ENCODE measurements at places on chromosomes 4 and X.

DNA sequence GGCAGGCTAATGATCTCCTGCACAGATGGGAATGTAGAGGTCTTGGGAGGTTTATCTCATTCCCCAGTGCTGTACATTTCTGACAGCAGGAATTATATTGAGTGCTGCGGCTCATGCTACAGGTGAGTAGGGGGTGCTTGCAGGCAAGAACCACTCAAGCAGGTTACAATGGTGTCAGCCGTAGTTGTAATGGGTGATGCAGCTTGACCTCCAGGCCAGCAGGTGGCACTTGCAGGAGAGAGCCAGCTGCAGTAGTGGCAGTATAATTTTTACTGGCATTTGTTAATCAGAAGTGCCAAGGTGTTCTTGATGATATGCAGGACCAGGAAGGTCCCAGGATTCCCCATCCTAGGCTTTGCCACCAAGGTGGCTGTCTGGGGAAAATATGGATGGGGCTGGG lies 759.6 kb upstream of the NDST4 start:
- no peak for DNase-seq

- no peak for DNase-seq
Observed at GRCh38 chrX:145292218-145292617, 44.9 kb downstream of the SPANXN1 start.

DNA sequence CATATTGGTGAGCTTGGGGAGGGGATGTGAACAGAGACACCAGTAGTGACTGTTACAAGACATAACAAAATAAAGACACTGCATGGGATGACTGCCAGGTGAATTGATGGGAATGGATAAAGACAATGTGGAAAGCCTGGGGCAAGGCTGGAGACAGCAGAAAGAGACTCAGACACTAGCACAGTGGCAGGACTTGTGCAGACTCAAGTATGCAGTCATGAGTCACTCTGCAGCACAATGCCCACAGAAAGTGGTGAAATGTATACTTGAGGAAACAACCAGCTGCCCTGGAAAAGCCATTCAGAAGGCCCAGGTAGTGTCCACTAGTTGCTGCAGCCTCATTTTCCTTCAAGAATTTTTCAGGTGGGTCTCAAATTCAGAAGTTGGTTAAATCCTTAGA lies 452.3 kb downstream of the MID1IP1 start:
- no peak for DNase-seq

- no peak for DNase-seq
Observed at GRCh38 chr4:114615435-114615834, 16.8 kb downstream of the UGT8 start.

- no peak for DNase-seq
Observed at GRCh38 chrX:109732017-109732801, 848 bp downstream of the ACSL4 start.

GRCh38 chr4:73603271-73603710 lies 16.9 kb downstream of the RASSF6 start:
- DNase-seq = no peak

GRCh38 chrX:108123591-108124366 lies 32.2 kb downstream of the ATG4A start:
- DNase-seq = no peak

GRCh38 chrX:153370293-153371055 lies 30.7 kb downstream of the PNMA6E start:
- DNase-seq = no peak

DNA sequence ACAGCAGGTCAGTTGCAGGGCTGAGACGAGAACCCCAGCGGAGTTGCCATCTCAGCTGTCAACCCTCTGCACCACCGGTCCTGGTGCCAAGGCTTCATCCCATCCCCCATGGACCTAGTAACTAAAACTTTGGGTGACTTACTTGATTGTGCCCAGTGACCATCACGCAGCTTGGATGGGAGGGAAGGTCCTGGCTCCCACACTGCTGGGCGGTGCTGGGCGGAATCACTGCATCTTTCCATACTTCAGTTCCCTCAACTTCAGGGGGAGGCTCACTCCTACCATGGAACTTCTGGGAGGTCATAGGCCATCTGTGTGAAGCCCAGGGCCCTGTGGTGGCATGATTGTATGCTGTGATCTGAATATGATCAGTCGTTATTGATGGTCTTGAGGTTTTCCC lies 26.2 kb upstream of the JAKMIP1 start:
- DNase-seq = no peak

DNA sequence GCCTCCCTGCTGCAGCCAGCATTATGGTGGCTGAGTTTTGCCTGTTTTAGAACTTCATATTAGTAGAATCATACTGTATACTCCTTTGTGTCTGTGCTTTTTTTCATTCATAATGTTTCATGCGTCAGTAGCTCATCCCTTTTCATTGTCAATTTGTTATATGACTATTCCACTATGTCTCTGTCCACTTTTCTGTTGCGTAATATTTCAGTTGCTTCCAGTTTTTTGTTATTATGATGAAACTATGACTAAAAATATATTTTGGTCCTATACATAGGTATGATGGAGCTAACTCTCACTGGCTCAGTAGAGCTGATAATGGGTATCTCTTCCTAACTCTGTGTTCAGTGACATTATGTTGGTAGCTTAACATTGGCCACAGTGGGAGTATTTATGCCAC lies 48.3 kb downstream of the DMP1 start:
- DNase-seq = no peak

DNA sequence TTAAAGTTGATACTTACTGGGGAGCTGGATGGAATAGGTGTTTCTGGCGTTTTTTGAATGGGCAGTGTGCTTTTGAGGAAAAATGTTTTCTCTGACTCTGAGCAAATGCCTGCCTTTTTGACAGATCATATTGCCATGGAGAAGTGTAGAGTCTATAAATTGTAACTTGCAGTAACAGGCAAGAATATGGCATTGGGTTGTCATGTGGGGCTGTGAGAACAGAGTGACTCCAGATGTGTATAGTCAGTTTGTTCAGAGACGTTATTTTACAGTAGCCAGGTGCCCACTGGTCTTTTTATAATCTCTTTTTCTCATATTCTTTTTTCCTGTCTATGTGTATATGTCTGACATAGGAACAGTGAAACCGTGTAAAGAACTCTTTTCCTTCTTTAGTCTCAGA lies 40.8 kb downstream of the RAPGEF2 start:
- DNase-seq = no peak

- DNase-seq = no peak
Observed at GRCh38 chr4:110622841-110623717, at the start of gene PITX2. Gene PITX2, minus strand, starts transcription at chr4:110623077. Its CDS starts 617 bp downstream, at chr4:110622460.

DNA sequence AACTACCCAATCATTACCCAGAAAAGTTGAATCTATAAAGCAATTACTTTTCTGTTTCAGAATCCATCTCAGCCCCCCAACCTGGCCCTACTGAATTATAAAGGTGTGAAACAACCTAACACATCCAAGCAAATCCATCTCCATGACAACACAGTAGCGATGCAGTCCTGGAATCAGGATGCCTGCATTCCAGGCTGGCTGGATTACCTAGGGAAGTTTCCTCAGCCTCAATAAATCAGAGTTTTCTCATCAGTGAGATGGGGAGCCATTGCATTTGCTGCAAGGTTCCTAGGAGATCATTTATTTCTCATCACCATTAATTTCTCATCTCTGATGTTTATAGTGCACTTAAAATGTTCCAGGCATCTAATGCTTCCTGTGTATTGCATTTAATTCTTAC lies 46.0 kb downstream of the LNX1 start:
- no peak for DNase-seq
